Adrenal gland (tissue), 19 donors: ENCODE measurements at places on chromosomes 3 and 15.

- no peak for DNase-seq
Measured at GRCh38 chr3:50297896-50298725, 1.1 kb downstream of the HYAL3 start.

DNA sequence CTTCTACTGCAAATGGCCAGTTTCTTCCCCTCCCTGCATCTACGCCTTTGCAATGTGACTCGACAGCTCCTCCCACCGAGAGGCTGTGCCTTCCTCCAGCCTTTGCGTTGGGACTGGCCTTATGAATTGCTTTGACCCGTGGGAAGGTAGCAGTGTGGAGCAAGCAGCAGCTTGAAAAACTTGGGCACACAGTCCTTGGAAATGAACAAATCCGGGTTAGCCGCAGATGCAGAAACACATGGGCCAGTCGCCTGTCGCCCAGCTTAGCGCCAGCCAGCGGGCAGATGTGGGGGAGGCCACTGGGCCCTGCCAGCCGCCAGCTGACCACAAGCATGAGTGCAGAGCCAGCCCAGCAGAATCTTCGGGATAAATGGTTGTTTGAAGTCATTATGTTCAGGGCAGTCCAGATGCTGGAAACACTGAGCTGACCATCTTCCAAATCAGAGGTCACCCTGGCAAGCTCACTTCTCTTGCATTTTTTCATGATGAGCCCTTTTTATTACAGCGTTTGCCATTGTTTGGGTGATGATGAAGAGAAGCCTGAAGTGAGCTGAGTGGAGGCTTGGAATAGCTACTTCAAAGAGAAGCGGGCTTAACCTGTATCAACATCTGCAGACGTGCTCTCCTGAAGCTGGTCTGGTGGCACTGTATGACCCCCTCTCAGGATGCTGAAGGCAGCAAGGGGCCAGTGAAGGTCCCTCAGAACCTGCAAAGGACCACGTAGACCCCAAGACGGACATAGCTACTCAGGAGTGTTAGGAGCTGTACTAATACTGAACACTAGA lies 9.8 kb downstream of the SELENOS start:
- DNase-seq: no peak

GRCh38 chr3:194134231-194134756 lies 1.7 kb upstream of the HES1 start:
- DNase-seq: peak; percentile 74

GRCh38 chr3:184582646-184583577 lies 21.3 kb downstream of the EPHB3 start:
- peak; percentile 75 for DNase-seq

- DNase-seq: no peak
Measured at GRCh38 chr3:134708671-134709070, 57.8 kb upstream of the KY start.
